Karpas-422 (cell line): ENCODE measurements at places on chromosomes 1 and 21.
A peak's percentile ranks its signal among the peaks of the same experiment; 100 is the strongest.

- H3K27ac ChIP-seq, result no peak overlapping the region
- no peaks in the 10 kb centered on the region for H3K36me3 ChIP-seq
- peak overlapping the region; percentile 31; the same call in 1 of the 2 replicates for H3K4me3 ChIP-seq
- peaks cover 25% of the 10 kb centered on the region for H3K4me1 ChIP-seq
- DNase-seq, result peak; percentile 89
- no peaks in the 10 kb centered on the region for H3K27me3 ChIP-seq
Observed at GRCh38 chr1:157505481-157506272, 46.6 kb downstream of the FCRL5 start.

GRCh38 chr1:94983171-94983739 is 56.3 kb upstream of the CNN3 start:
- DNase-seq, result no peak
- no peaks in the 10 kb centered on the region for H3K4me1 ChIP-seq
- H3K27ac ChIP-seq, result no peak overlapping the region
- H3K36me3 ChIP-seq, result no peaks in the 10 kb centered on the region

- DNase-seq, result no peak
- no peak overlapping the region for H3K4me3 ChIP-seq
- H3K27ac ChIP-seq, result no peak overlapping the region
Observed at GRCh38 chr1:12113433-12114339, 50.6 kb downstream of the TNFRSF8 start.

- H3K27me3 ChIP-seq, result no peaks in the 10 kb centered on the region
- no peaks in the 10 kb centered on the region for H3K4me1 ChIP-seq
Observed at GRCh38 chr1:22350171-22350923, 101.3 kb upstream of the ZBTB40 start.

DNA sequence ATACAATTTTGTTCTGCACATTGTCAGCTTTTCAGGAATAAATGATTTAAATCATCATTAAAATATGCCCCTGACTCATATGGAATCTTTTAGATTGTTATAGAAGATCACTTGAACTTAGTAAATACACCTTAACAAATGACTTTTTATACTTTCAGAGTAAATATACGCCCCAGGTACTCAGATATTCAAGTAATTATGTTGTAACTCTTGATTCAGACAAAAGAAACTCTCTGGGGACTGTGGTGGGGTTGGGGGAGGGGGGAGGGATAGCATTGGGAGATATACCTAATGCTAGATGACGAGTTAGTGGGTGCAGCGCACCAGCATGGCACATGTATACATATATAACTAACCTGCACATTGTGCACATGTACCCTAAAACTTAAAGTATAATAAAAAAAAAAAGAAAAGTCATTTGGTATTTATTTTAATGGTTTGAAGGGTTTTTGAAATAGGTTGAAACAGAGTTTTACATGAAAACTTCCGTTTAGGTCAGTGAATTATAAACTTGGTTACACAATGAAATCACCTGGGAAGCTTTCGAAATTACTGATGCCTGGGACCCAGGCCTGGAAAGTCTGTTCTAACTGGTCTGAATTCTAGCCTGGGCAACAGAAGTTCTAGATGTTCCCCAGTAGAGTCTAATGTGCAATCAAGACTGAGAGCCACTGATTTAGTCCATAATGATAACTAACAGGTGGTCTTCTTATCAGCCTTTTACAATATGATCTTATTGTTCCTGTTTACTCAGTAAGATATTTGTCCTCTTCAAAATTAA is 320.5 kb upstream of the NR5A2 start:
- no peaks in the 10 kb centered on the region for H3K27me3 ChIP-seq
- H3K27ac ChIP-seq, result no peak overlapping the region
- no peak for DNase-seq
- no peak overlapping the region for H3K4me3 ChIP-seq
- no peaks in the 10 kb centered on the region for H3K4me1 ChIP-seq

- peaks cover 39% of the 10 kb centered on the region for H3K4me1 ChIP-seq
- DNase-seq, result peak; percentile 85
- H3K4me3 ChIP-seq, result peak overlapping the region; percentile 100
- peaks cover 31% of the 10 kb centered on the region for H3K36me3 ChIP-seq
- H3K27ac ChIP-seq, result peak overlapping the region; percentile 98
- no peaks in the 10 kb centered on the region for H3K27me3 ChIP-seq
Observed at GRCh38 chr1:228490120-228491078, 3.2 kb downstream of the RNF187 start.

GRCh38 chr21:31293986-31294385 is 50.1 kb downstream of the TIAM1 start:
- DNase-seq, result no peak
- H3K27ac ChIP-seq, result no peak overlapping the region

GRCh38 chr1:230827081-230827681 is 41.1 kb downstream of the C1orf198 start:
- no peaks in the 10 kb centered on the region for H3K36me3 ChIP-seq
- DNase-seq, result no peak
- no peak overlapping the region for H3K4me3 ChIP-seq
- no peaks in the 10 kb centered on the region for H3K4me1 ChIP-seq
- no peaks in the 10 kb centered on the region for H3K27me3 ChIP-seq
- no peak overlapping the region for H3K27ac ChIP-seq

GRCh38 chr1:160550572-160551034 is 27.5 kb upstream of the SLAMF6 start:
- peaks cover 12% of the 10 kb centered on the region for H3K36me3 ChIP-seq
- H3K4me3 ChIP-seq, result no peak overlapping the region
- peaks cover 61% of the 10 kb centered on the region for H3K4me1 ChIP-seq
- DNase-seq, result peak; percentile 78

GRCh38 chr21:33940881-33941245 is 25.3 kb upstream of the ATP5PO start:
- no peak overlapping the region for H3K27ac ChIP-seq
- no peaks in the 10 kb centered on the region for H3K27me3 ChIP-seq
- H3K36me3 ChIP-seq, result no peaks in the 10 kb centered on the region
- no peak overlapping the region for H3K4me3 ChIP-seq

DNA sequence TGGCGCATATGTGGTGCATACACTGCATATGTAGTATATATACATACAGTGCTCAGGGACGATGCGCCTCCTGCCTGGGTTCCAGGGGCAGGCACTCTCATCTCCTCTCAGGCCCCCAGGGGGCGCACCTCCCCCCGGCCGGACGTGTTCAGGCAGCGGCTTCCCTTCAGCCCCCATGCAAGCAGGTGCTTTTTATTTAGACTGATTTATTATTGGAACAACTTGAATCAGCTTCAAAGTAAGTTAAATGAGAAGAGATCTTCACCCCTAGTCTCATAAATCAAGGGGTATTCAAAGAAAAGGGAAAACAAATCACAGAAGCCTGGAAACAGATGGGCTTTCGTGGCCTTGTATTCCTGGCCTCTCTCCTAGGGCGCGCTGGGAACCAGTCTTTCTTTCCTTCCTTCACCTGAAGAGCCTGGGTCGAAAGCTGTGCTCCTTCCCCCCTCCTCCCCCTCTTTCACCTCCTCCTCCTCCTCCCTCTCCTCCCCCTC is 64.6 kb downstream of the UBIAD1 start:
- no peak overlapping the region for H3K4me3 ChIP-seq
- H3K27me3 ChIP-seq, result no peaks in the 10 kb centered on the region
- DNase-seq, result peak; percentile 86
- H3K36me3 ChIP-seq, result no peaks in the 10 kb centered on the region

- no peak overlapping the region for H3K27ac ChIP-seq
- H3K4me3 ChIP-seq, result no peak overlapping the region
- DNase-seq, result no peak
- H3K4me1 ChIP-seq, result no peaks in the 10 kb centered on the region
Observed at GRCh38 chr1:65243491-65243890, 65.9 kb upstream of the DNAJC6 start.

GRCh38 chr1:219518168-219518906 is 94.6 kb downstream of the ZC3H11B start:
- H3K36me3 ChIP-seq, result no peaks in the 10 kb centered on the region
- H3K4me1 ChIP-seq, result no peaks in the 10 kb centered on the region
- H3K27ac ChIP-seq, result no peak overlapping the region
